ENCODE measurements at places on chromosomes 2 and 18.

GRCh38 chr18:11464129-11464528 lies 145.3 kb upstream of the SLC35G4 start:
- no peak for DNase-seq

GRCh38 chr2:234288974-234289455 lies 207.9 kb downstream of the ARL4C start:
- peak; percentile 74 for DNase-seq

DNA sequence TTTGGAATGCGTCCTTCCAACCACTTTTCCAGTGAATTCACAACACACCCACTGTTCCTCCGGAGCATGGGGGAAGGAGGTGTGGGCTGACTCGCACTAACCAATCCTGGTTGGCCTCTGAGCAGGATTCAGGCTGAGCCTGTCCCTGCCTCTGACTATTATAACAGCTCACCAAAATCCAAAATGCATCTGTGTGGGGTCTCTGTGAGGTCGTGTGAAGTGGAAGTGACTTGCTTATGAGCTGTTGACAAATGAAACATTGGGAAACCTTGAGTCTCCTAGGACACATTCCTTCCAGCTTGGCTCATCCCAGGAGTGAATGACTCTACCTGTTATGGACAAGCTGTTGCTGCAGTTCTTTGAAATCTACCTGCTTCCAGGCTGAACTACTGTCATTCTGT lies 1.5 kb downstream of the CIDEA start:
- DNase-seq: no peak

GRCh38 chr2:63737081-63737751 lies 104.5 kb upstream of the UGP2 start:
- DNase-seq: no peak

- no peak for DNase-seq
Measured at GRCh38 chr2:201072201-201072530, 365 bp downstream of the NDUFB3 start.

DNA sequence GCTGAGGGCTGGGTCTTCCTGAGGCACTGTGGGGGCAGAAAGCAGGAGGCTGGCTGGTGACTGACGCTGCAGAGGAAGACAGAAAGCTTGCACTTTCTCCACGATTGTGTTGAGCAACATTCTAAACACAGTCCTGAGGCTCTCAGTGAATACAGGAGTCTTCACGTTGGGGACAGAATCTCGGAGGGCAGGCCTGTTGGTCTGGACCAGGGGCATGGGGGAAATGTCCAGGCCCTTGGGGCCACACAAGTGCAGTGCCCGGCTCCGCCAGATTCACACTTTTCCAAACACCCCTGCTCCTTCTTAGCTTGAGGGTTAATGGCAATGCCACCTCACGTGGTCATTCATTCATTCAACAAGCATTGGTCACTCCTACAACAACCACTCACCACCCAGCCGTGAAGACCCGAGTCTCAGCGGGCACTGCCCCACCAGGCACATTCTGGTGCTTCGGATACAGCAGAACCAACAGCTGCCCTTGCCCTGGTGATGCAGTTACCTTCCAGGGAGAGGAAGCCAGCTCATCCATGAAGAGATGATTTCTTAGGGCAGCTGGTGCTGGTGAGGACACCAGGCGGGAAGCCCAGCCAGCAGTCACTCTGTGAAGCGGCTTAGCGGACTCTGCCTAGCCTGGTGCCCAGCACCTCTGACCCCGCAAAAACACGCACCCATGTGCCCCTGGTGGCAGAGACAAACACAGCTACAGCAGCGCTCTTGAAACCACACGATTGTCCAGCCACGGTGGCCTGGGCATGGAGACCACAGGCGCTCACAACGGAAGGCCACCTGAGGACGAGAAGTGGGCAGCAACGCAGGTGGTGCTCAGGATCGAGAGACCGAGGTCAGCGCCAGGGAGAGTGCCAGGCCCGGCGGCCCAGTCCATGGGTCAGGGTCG lies 10.9 kb upstream of the GPC1 start:
- no peak for DNase-seq

DNA sequence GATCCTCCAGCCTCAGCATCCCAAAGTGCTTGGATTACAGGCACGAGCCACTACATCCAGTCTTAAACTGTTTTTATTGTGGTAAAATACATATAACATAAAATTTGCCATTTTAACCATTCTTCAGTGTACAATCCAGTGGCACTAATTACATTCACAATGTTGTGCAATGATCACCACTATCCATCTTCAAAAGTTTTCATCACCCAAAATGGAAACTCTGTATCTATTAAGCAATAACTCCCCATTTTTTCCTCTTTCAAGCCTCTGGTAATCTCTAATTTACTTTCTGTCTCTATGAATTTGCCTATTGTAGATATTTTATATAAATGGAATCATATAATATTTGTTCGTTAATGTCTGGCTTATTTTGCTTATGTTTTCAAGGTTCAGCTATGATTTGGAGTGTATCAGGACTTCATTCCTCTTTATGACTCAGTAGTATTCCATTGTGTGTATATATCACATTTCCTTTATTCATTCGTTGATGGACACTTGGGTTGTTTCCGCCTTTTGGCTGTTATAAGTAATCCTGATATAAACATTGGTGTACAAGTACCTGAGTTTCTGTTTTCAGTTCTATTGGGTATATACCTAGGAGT lies 71.8 kb downstream of the GFPT1 start:
- no peak for DNase-seq

GRCh38 chr2:231480781-231481180 lies 16.5 kb upstream of the NCL start:
- DNase-seq: no peak

DNA sequence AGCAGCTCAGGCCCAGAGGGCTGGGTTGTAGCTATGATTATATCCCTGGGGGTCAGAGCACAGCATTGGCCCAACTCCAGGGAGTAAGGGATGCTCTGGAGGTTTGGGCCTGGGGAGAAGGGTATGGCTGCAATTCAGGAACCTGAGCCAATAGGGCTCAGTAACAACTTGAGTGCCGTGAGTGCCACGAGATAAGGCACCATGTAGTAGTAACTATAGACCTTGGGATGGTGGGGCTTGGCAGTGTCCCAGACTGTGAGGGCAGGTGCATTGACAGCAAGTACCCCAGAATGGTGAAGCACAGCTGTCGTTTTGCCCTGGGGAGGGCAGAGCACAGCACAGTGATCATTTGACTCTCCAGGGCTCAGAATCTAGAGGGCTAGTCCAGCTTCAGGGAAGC lies 45.1 kb upstream of the ZNF396 start:
- no peak for DNase-seq

DNA sequence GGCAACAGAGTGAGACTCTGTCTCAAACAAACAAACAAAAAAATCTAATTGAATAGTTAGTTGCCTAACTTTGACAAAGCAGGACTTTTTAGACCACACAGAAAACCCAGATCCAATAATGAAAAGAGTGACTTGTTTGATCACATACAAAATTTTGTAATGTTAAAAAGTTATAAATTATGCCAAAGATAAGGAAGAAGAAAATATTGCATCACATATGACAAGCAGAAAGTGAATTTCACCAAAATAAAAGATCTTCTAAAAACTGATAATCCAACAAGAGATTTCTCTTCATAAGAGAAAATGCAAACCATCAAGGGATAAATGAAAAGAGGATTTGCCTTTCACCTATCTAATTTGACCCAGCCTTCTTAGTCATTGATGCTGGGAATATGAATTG lies 2.8 kb upstream of the RMP24 start:
- DNase-seq: no peak

DNA sequence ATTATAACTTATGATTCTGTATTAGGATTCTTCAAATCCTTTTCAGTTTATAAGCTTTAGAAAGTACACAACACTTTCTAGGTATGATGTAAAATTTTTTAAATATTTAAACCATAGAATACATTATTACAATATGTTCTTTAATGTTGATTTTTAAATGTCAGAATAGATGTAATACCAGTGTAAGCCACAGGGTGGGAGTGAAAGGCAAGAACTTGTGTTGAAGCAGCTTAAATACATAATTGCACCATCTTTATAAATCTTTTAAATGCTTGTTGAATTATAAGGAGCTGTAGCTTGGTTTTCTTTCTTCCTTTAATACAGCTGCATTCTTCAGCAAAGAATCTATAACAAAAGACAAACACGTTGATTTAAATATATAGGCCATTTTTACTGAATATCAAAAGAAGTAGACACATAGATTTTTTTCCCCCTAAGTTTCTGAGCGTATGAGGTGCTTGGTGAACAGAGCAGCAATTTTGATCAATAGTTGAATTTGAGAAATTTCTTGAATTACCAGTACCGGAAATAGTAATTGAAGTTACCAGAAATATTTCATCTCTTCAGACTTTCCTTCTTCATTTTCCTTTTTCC lies 63.0 kb downstream of the TANK start:
- DNase-seq: peak; percentile 20

DNA sequence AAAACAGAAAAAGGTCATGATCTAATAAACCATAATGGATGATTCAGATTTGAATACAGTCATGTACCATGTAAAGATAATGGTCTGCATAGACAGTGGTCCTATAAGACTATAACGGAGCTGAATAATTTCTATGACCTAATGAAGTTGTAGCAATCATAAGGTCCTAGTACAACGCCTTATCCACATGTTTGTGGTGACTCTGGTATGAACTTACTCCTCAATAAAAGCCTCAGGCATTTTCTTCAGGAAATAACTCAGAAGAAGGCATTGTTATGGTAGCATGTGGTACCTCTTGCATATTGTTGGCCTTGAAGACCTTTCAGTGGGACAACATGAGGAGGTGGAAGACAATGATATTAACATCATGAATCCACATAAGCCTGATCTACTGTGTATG lies 883.3 kb downstream of the CNTNAP5 start:
- no peak for DNase-seq

GRCh38 chr2:83615511-83615910 lies 843.6 kb downstream of the SUCLG1 start:
- no peak for DNase-seq

GRCh38 chr18:55838319-55838718 lies 250.3 kb upstream of the TCF4 start:
- DNase-seq: no peak

- no peak for DNase-seq
Measured at GRCh38 chr2:234478121-234478858, 18.6 kb downstream of the ARL4C start.

DNA sequence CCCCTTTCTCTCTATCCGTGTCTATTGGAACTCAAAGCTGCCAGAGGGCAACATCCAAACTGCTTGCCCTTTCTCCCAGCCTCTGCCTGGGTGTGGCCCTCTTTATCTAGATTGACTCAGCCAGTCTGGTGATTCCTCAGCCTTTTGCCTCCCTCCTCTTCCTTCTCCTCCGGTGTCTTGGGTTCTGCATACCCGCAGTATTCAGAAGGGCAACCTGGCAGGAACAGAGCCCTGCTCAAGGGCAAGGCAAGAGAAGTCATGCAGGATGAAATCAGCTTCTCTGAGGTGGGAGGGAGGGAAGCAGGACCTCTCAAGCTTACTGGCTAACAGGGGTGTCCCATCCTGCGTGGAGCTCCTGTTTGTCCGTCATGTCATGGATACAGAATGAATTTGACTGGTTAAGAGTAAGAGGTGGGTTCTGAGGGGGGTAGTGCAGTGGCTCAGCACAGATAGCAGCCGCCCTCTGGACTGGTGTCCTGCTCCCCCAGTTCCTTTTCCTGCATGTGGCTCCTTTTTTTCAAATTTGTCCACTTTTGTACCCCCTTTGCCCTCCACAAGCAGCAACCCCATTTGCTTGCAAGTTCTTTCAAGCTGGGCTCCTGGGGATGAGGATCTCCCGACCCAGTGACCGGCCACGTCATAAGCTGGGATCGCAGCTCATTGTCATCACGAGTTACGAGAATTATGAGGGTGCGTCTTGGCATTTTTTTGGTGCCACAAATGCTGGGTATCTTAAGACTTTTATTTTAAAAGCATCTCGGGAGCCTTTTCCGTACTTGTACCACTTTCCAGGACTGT lies 154.1 kb downstream of the FHOD3 start:
- no peak for DNase-seq
